Activated CD8-positive, alpha-beta memory T cell treated with anti-CD3 and anti-CD28 coated beads, Interleukin-2, amount 10 ng/mL, durations not matched to agents 7 days and 5 days (primary cell): ENCODE measurements at places on chromosomes 11 and 22.
A peak's percentile ranks its signal among the peaks of the same experiment; 100 is the strongest.

DNA sequence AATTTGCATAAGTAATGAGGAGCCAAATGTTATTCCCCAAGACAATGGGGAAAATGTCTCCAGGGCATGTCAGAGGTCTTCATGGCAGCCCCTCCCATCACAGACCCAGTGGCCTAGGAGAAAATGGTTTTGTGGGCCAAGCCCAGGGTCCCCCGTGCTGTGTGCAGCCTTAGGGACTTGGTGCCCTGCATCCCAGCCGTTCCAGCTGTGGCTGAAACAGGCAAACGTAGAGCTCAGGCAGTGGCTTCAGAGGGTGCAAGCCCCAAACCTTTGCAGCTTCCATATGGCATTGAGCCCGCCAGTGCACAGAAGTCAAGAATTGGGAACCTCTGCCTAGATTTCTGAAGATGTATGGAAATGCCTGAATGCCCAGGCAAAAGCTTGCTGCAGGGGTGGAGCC lies 79.9 kb downstream of the FAM181B start:
- DNase-seq: no peak

- no peak for DNase-seq
These were observed 3.7 kb upstream of the APLNR start for GRCh38 chr11:57240757-57241156.

- DNase-seq: no peak
These were observed 98.4 kb downstream of the CD44 start for GRCh38 chr11:35237351-35237750.

DNA sequence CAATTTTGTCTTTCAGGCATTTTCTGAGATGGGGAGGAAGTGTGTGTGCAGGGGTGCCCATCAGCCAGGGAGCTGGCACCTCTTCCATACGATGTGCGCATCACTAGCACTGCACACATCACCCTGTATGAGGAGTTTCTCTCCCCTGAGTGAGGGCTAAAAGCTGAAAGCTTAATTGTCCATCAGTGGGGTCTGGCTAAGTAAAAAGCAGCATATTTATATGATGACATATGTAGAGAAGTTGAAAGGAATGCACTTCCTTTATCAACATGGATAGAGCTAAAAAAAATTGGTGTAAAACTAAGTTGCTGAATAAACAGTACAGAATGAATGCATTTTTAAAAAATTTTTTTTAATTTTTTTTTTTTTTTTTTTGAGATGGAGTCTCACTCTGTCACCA lies 4.0 kb downstream of the VSTM5 start:
- DNase-seq: no peak

GRCh38 chr11:120001178-120002090 lies 136.5 kb downstream of the TRIM29 start:
- DNase-seq: no peak

DNA sequence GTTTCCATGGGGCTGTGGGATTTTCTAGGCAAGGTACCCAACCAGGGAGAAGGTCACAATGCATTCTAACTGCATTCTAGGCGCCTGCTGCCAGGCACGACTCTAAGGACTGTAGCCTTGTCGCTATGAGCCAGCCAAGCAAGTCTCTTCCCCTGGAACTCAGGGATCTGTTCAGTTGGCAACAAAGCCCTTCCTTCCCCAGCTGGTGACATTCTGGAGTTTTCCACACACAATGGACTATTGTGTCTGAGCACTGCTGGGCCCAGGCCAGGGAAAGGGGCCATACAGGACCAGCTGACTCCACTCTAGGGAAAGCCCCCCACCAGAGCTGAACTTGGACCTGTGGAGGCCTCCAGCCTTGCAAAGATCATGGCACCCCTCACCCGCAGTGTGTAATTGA lies 116.8 kb downstream of the RRAS2 start:
- no peak for DNase-seq

DNA sequence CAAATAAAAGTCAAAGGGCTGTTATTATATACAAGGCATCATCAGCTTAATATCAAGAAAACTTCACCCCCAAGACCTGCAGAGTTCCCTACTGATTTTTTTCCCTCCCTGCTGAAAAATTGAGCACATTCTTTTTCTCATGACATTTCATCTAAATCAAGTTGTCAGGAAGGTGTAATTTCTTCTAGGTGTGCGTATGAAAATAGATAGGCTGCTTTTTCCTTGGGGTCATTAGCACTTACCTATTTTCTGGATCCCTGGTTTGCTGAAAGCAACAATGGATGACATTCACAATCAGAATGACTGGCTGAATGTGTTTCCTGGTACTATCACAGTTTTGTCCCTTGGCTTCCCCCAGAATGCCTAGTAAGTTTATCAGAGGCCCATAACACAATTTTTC lies 225.0 kb upstream of the KIRREL3 start:
- DNase-seq: no peak

GRCh38 chr11:71269603-71270511 lies 17.5 kb upstream of the SHANK2 start:
- peak; percentile 27 for DNase-seq

DNA sequence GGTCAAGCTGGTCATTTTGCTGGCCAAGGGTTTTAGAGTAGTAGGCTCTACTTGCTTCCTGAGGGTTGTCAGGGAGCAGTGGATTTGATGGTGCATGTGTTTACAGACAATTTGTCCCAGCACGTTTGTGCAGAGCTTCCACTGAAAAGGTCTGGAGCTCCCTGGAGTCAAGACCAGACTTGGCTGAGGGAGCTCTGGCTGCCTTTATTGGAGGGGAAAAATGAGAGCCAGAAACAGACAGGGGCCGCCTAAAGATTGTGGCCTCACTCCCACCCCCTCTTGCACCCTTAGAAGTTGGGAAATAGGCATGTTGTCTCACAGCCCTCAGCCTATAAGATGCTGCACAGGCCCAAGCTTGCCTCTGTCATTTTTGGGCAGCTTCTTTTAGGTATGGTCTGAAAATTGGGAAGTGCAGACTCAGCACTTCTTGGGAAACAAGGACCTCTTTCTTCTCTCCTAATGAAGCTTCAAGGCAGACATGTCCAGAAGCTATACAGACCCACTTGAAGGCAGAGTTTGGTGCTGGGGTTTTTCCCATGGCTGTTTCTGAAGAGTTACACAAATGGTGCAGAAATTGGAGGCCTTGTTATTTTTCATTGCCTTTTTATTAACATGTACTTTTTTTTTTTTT lies 55.1 kb downstream of the AMOTL1 start:
- no peak for DNase-seq

- DNase-seq: peak; percentile 14
These were observed 92.3 kb upstream of the PARVA start for GRCh38 chr11:12285106-12285505.

- DNase-seq: no peak
These were observed 16.0 kb downstream of the RASD2 start for GRCh38 chr22:35556666-35557065.

DNA sequence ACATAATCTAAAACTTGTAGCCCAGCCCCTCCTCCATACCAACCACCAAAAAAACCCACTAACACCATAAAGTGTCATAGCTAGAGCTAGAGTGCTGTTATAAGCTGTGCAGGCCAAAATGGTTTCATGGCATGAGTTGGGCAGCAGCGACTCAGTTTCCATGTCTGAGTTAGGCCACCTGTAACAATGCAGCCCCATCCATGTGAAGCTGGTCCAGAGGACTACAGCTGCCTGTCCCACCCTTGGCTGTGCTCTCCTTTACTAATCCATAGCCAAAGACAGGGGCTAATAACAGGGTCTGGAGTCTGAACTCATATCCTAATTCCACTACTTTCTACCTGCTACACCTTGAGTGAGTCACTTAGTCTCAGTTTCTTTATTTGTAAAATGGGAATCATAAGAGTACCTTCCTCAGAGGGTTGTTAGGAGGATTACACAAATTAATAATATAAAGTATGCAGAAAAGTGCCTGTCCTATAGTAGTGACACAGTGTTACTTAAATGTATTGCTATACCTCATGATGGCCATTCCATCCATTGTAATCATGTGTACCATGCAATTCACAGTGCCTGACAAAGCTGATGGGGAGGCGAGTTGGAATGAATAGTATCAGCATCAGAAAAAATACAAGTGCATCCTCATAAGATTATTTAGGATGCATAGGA lies 20.6 kb downstream of the KCNQ1OT1 start:
- no peak for DNase-seq

- no peak for DNase-seq
These were observed 2.7 kb downstream of the LRRC32 start for GRCh38 chr11:76667856-76668255.

GRCh38 chr11:11640152-11640551 lies 18.3 kb upstream of the GALNT18 start:
- DNase-seq: no peak

DNA sequence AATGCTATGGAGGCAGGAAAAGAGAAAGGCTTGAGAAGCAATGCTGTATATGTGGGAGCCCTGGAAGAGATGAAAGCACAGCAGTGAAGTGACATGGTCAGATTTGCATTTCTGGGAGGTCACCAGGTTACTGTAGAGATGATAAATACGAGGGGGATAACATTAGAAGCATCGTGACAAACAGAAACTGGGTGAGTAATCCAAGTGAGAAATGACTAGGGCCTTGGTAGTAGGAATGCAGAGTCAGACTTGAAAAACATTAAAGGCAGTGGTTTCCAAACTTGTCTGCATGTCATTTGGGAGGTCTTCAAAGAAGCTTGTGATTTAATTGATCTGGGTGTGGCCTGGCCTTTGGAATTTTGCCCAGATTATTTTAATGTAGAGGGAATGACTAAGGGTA lies 43.9 kb downstream of the CCDC34 start:
- no peak for DNase-seq

- DNase-seq: no peak
These were observed 9.3 kb upstream of the FCHSD2 start for GRCh38 chr11:73151416-73151815.
